Left lung (tissue), 14 donors: ENCODE measurements at places on chromosomes 12 and 14.

- no peak for DNase-seq
Observed at GRCh38 chr14:28412077-28412476, 354.5 kb upstream of the FOXG1 start.

DNA sequence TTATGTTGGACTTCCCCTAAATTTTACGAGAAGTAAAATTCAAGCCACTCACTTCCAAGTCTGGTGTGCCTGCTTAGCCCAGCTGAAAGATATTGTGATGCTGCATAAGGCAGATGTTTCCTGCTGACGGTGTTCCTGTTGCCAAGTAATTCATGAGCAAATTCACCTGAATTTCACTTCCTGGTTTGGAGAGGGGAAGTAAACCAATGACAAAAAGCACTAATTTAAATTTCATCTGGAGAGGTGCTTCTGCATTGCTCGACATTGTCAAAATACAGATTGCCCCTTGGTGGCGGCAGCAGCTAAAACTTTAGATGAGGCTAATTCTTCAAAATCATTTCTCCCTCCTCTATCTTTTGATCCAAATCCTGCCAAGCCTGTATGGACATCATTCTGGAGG lies 281.1 kb downstream of the AACS start:
- DNase-seq = peak; percentile 3

DNA sequence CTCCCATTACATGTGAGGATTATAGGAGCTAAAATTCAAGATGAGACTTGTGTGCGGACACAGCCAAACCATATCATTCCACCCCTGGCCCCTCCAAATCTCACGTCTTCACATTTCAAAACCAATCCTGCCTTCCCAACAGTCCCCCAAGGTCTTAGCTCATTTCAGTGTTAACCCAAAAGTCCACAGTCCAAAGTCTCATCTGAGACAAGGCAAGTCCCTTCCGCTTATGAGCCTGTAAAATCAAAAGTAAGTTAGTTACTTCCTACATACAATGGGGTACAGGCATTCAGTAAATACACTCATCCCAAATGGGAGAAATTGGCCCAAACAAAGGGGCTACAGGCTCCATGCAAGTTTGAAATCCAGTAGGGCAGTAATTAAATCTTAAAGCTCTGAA lies 76.1 kb downstream of the CRADD start:
- no peak for DNase-seq

GRCh38 chr12:39123580-39124253 lies 218.3 kb upstream of the CPNE8 start:
- no peak for DNase-seq

DNA sequence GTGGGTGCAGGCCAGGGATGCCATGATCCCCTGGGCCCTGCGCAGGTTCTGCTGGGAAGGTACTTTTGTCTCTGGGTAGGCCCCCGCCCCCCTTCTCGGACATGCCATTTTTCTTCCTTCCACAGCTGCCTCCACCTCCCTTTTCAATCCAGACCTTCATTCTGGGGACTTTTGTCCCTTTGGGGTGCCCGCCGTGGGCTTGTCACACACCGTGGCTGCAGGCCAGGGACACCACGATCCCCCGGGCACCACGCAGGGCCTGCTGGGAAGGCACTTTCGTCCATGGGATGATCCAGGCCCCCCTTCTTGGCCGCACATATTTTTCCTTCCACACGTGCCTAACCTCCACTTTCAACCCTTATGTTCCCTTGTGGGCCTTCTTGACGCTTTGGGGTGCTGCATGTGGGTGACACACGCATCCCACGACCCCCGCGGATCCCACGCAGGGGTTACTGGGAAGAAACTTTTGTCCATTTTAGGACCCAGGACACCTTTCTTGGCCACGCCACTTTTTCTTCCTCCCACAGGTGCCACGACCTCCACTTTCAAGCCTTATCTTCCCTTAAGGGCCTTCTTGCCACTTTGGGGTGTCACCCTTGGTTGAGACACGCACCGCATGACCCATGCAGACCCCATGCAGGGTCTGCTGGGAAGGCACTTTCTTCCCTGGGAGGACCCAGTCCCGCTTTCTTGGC lies 272.5 kb downstream of the ALG10 start:
- peak; percentile 4 for DNase-seq

DNA sequence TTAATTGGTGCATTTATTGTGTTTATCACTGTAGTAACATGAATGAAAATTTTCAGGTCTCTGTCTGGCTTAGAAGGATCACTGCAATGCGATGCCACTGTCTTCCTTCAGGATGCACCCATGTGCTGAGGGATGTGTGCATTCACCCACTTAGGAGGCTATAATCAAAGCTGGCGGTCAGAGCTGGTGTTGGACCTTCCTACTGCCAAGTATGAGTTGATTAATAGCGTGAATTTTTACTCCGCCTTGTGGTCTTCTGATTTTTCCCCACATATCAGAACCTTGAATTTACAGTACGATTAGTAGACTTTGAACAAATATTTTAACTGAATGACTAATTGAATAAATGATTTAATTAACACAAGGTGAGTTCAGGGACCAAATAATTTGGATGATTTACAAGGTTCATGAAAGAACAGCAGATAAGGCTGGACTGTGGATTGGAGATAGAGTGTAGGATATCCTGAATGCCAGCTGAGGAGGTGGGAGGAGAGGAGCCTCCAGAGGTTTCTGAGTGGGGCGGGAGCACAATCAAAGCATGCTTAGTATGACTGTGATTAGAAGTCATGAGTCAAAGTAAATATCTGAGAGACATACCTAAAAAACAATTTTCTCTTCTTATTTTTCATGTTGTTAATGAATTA lies 50.1 kb downstream of the RERG start:
- no peak for DNase-seq

DNA sequence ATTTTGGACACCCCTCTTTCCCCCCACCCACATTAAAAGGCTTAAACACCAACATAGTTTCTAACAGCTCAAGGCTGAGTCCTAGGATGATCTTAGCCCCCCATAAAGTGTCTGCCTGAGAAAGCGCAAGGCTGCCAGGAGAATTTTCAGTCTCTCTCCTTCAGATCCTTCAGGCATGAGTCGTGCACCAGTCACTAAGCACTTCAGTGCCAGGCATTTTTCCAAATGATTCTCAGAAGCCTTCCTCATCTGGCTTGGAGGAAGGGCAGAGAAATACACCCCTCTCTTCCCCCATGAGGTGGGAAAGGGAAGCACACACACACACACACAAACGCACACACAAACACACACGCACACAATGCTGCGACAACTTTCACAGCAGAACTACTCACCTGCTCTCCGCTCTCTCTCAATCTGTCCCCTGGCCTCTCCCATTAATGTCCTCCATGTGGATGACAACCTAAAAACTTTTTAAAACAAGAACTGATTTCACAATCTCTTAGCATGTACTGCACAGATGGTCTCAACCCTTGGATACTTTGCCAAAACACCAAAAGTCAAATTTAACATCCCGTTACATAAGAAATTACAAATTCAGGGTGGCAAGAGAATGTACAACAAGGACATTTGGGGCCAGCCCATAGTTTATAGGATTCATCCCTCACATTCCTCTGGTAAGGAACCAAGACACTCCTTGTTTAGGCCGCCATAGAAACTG lies 49.8 kb downstream of the CKAP4 start:
- no peak for DNase-seq

GRCh38 chr12:4278329-4279197 lies 5.0 kb downstream of the CCND2 start:
- DNase-seq = peak; percentile 89
